ENCODE measurements at places on chromosomes 1 and 21.

GRCh38 chr1:208115924-208116640 lies 128.1 kb downstream of the PLXNA2 start:
- DNase-seq: no peak

GRCh38 chr1:17404034-17404684 lies 32.2 kb downstream of the PADI6 start:
- no peak for DNase-seq

DNA sequence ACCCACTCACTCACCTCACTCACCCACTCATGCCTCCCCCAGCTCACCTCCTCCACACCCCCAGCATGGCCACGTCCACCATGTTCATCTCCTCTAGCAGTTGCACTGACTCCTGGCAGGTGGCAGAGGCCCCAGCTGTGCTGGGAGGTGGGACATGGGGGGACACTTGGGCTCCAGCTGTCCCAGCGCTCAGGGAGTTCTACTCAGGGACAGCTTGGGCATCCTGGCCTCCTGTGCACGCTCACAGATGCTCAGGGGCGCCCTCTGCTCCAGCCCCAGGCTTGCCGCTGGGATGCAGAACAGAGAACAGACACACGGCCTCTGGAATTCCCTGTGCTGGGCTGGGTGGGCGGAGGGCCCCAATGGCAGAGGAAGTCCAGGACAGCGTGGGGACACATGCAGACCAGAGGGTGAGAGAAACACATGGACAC lies 5.2 kb downstream of the KRTAP10-8 start:
- no peak for DNase-seq

DNA sequence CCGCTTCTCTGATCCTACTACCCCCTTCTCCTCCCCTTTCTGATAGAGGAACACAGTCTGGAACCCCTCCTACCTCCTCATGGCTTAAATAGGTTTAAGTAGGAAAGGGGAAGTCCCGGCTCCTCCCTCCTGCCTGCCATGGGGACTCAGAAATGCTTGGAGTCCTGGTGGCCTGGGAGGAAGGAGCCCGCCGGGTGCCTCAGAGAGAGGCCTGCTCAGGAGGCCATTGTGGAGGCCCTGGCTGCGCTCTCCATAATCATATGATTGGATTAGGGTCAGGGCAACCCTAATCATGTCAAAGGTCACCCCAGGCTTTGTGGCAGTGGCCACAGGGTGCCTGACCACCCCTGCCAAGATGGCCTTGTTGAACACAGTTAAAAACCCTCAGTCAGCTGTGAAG lies 29.0 kb downstream of the WNT3A start:
- no peak for DNase-seq

DNA sequence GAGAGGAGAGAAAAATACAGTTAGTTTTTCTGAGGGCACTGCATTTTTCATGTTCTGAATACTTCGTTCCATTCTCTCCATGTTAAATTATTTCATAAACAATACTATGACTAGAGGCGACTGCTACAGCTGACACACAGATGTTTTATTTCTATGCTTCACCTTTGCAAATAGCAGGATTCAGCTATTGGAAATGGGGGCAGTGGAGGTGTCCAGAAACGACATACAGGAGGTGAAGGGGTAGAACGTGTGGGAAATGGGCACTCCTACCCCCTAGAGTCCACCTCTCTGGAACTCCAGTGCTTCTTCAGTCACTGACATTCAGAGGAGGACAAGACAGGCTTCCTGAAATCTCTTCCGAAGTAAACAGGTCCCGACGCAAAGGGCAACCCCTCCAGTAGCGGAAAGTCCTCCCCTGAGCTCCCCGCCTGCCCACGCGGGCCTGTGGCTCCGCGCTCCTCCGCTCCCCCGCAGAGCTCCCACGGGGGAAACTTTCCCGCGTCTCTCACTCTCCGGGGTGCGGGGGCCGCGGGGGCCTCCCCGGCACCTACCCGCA lies 480 bp downstream of the DPYD start:
- DNase-seq: no peak
